ENCODE measurements at places on chromosomes 16 and 17.

- DNase-seq: no peak
Measured at GRCh38 chr16:87679593-87680271, 77.4 kb downstream of the JPH3 start.

DNA sequence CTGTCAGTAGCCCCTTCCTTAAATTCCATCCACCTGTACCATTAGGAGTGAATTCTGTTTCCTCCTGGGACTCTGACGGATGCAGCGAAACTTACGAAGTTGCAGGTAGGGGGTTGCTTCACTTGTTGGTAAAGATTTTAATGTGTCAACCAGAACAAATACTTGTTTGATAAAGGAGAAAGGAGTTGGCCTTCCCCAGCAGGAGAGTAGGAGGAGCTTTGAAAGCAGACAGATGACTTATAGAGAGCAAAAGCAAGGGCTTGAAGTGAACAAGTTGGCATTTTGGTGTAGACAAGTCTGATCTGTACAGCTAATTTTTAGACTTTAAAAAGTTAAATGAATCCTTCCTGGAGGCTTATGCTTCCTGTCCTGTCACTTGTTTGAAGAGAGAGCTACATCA lies 38.1 kb upstream of the PMFBP1 start:
- DNase-seq: no peak

DNA sequence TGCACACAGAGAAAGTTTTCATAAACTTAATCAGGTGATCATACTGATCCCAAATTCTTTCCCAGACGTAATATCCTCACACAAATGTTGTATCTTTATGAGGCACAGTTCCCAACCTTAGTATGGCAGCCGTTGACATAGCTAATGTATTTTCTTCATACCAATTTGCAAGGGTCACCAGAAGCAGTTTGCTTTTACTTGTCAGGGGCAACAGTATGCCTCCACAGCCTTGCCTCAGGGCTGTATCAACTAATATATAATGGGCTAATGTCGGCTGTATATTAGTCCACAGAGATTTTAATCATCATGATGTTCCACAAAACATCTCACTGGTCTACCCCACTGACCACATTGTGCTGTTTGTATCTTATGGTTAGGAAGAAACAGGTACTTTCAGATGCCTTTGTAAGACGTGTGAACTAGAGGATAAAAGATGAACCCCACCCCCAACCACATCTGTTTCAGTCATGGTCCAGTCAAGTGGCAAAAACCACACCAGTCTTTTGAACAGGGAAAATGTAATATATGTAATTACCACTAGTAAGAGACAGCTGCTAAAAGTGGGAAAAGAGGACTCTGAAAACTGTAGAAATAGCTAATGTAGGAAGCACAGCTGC lies 55.2 kb downstream of the GAN start:
- DNase-seq: no peak

DNA sequence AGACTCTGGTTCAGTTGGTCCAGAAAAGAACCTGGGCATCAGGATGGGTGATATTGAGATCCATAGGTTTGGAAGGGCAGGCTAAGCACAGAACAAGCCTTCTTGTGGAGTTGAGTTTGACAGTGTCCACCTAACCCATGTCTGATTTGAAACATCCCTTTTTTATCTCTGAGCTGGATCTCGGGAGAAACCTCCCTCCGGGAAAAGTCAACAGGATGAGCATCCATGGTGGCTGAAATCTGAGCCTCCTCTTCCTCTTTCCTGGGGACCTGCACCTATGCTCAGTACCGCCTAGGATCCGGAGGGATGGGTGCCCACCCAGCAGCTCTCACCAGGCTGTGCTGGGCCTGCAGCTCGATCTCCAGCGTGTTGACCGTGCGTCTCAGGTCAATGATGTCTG lies 3.4 kb downstream of the KRT32 start:
- no peak for DNase-seq

GRCh38 chr16:75702242-75702641 lies 981 bp upstream of the DUXB start:
- DNase-seq: no peak

GRCh38 chr17:18960803-18961511 lies 9.0 kb downstream of the SLC5A10 start:
- DNase-seq: peak; percentile 69
